ENCODE measurements at places on chromosomes 5 and 9.
A peak's percentile ranks its signal among the peaks of the same experiment; 100 is the strongest.

DNA sequence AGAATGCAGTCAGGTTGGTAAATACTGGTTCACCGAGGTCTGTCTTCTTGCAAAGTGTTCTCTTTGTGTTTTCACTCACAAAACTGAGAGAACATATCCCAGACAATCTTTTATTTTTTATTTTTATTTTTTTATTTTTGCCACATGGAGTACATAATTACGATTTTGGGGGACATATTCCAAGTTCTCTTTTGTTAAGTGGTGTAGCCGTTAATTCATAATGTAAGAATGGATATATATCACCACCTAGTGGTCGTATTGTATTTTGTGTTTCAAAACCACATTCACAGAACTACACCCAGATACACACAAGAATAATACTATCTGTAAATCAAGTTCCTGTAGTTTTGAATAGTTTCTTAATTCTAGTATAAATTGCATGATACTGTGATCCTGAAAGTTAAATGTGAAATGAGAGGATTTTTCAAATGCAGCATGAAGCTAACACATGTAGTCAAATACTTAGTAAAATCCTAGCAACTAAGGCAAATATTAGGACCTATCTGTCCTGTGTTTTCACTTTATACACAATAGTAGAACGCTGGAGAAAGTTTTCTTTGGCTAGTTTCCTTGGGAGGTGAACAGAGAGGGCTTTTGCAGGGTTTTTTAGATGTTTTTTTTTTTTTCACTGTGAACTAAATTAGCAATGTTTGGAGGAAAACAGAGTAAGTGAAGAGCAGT is 92.7 kb downstream of the VCAN start:
- DNase-seq, result peak; percentile 55

- peak; percentile 94 for DNase-seq
Observed at GRCh38 chr5:68548959-68549676, 333.6 kb downstream of the PIK3R1 start.

- DNase-seq, result peak; percentile 36
Observed at GRCh38 chr5:153718713-153719112, 228.2 kb downstream of the GRIA1 start.

DNA sequence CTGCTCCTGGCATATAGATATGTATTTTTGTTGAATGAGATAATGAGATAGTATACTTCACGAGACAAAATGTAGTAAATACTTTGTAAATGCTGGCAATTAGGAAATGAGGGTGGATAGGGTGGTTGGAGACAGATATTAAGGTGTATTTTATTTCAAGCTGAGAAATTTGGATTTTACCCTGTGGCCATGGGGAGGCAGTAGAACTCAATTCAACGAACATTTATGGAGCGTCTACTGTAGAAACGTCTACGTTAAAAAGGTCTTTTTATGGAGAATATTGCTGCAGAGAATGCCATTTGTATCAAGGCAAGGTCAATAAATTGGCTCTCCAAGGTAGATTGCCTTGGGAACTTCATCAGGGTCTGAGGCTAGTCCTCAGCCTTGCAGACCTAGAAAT is 21.5 kb upstream of the RALGPS1 start:
- DNase-seq, result no peak

DNA sequence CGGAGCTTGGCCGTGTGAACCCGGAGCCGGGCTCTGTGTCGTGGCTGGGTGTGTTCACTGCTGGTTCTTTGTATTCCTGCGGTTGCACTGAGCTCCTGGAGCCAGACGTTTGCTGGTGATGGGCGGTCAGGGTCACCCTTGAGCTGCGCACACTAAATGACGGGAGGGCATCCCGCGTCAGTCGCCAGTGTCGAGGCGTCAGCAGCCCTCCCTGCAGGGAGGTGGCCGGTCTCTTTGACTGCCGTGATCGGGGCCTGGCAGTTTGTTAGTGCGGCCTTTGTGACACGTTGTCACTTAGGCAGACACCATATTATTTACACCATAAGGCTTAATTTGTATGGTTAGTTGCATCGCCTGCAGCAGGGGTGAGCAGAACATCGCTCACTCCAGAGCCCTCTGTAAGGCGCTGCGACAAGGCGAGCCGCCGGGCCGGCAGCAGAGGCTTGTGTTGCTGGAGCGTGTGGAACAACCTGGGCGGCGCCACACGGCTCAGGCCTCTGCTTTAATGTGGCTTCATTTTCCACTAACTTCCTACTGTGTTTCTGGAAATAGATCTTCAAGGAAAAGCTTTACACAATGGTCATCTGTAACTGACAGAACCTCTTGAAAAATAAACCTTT is 8.3 kb downstream of the NDUFS6 start:
- DNase-seq, result no peak

- DNase-seq, result no peak
Observed at GRCh38 chr9:89734600-89735041, 129.8 kb downstream of the GADD45G start.

DNA sequence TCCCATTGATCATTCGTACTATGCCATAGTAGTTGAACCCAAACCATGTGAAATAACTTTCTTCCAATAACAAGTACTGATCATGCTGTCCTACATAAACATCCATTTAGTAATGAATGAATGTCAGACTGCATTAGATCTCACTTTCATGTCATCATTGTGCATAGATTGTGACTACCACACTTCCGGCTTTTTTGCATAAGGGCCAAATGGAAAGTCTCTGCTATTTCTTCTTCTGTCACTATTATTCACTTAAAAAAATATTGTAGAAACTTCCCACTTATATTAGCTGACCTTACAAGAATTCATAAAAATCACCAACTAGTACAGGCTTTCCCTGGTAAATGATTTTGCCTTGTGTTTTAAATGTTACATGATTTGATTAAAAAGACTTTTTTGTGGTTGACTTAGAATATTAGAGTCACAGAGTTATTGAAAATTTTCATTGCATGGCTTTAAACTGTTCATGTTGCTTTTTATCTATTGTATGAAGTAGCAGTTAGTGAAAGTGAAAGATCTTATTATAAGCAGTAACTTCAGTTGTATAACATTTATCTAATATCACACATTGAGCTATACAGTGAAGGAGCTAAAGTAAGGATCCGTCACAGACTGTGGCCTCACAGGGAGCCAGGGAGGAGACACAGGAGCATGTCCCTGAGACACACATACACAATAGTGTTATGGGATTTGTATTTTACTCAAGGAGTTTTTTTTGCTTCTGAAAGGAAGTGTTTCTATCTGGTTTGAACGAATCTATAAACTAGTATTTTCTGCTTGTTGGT is 33.9 kb downstream of the LMNB1 start:
- DNase-seq, result no peak

DNA sequence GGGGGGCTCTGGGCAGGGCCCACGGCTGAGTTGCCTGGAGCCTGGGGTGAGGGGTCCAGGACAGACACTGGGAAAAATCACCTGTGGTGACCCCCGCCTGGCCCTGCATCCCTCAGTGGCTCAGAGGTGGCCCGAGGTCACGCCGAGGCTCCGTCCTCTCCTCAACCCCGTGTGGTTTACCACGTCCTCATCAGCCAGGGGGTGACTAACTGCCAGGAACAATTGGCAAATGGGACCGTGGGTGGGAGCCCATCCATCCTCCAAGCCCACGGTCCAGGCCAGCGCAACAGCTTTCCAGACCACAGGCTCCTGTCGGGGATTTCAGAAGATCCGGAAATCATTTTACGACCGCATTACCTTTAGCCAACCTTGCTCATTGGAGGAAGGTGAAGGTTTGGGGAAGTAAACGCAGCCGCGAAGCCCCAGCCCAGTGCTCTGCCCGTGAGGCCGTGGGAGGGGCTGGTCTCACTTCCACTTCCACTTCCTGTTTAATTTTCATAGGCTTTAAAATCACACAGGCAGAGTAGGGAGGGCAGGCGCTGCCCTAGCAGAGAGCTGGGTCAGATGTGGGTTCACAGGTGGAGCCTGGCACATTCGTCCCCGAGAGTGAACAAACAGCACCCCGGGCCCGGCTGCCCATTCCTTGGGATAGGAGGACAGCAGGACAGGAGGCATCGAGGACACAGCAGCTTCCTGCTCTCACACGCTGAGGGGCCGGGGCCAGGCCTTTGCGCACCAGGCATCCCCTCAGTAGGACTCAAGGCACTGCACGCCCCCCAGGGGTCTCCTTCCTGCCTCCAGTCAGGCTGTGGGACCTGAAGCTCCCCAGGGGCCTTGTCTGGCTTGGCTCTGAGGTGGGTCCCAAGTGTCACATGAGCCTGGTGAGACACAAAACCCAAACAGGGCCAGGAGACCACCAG is 19.8 kb upstream of the SLC9A3 start:
- no peak for DNase-seq

GRCh38 chr5:170623576-170624181 is 119.9 kb downstream of the KCNIP1 start:
- DNase-seq, result peak; percentile 52

DNA sequence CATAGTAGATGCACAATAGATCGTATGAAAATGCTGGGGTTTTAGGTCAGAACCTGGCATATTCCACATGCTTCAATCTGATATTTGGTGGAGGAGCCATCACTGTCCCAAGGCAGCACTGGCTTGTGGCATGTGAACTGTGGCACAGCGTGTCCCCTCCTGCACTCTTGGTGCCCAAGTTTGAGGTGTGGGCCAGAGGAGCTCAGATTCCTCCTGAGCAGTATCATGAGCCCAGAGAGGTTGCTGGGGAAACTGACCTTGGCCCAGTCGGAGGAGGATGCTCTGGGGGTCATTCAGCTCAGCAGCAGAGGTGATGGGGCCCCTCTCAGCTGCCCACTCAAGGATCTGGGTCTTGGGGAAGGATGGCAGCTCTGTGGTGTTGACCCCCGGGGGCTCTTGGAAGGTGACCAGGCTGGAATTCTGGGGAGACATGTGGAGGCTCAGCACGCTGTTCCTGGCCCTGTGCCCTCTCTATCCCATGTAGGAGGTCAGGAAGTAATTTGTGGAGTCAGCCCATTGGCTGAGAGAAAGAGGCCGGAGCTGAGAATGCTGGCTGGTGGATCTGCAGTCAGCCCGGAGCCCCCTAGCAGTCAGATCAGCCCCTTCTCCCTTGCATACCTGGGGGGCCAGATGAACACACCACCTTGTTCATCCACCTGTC is 23.7 kb downstream of the FPGS start:
- DNase-seq, result no peak

- no peak for DNase-seq
Observed at GRCh38 chr9:107246259-107247254, 36.5 kb upstream of the RAD23B start.

GRCh38 chr9:87498811-87499360 is 1.2 kb downstream of the DAPK1 start:
- DNase-seq, result no peak

DNA sequence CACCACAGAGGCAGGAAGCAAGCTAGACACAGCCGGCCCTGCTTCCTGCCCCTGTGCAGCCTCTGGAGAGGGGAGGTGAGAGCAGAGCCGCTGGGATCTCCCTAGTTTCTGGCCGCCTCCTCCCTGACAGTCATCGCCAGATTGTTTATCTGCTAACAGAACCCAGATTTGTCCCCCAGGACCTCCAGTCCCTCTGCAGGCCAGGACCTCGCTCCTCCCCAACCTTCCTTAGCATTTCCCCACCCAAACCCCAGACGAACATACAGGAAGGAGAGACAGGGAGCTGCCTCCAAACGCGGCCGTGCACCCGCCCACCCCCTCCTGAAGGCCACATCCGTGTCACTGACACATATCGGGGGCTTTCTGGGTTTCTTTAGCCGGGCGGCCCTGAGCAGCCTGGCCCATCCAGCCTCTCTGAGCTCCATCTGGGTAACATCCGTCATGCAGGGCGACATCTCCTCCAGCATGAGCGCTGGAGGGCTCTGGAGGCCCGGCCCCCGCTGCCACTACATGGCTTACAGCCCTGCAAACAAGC is 47.5 kb downstream of the DBH start:
- DNase-seq, result peak; percentile 52

DNA sequence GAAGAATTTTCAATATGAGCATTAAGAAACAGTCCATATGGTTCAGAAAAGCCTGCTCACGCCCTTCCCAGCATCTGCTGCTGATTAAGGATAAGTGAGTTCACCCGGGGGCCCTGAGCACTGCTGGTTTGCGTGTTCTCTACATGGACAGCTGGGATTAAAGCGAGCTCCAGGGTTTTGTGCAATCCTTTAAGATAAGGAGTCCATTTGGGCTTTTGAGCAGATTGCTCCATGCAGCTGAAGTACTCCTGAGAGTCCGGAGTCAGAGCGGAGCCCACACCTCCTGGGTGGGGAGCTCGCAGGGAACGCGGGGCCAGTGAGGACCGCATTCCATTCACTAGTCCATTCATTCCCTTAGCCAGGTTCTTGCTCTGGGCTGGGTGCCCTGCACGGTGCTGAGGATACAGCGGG is 149.3 kb upstream of the COL5A1 start:
- DNase-seq, result peak; percentile 97

- no peak for DNase-seq
Observed at GRCh38 chr5:16837305-16837704, 98.8 kb downstream of the MYO10 start.

DNA sequence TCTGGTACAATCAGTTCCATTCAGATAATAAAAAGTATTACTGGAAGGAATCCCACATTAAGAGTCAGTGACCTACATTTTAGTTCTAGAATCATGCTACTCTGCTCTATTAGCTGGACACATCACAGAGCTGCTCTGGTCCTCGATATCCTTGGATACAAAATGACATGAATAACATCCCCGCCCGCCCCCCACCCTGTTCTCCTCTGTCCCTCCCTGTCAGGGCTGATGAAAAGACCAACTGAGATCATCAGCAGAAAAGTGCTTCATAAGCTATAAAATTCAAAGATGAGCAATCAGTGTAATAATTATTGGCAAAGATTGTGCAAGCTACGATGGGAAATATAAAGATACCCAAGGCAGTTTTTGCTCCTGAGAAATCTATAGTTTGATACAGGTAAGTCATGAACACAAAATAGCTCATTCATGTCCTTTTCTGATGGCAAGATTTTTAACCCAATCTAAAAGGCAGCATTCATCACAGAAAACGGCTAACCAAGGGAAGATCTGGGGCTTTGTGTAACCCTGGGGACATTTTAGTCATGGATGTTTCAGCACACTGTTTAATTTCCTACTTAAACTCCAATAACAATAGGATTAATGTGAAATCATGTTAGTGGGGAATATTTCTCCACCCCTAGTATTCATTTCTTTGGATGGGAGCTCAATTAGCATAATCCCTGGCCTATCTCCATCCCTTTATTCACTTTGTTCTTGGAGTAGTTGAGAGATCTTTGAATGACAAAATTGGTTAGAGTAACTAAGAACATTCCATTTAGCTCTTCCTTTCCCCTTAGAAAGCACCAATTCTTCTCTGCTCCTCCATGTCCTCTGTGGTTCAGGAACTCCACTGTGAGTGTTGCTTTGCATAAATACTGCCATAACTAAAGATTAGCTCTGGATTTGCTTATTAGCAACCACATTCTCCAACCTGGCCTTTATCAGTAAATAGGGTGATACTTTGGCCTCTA is 459.4 kb upstream of the GRIA1 start:
- no peak for DNase-seq

DNA sequence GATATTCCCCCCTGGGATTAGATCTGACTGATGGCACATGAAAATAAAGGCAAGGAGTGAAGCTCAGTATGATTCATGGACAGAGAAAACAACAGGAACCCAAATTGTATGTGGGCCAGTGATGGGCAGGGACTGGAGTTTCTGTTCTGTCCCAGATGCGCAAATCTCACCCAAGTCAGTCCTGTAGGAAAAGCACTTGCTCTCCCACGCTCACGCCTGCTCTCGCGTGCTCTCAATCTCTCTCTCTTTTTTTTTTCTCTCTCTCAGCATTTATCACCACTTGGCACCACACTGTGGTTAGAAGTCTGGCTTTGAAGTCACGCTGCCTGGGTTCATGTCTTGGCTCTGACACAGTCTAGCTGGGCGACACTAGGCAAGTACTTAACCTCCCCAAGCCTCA is 106.5 kb upstream of the LRRTM2 start:
- DNase-seq, result no peak

All from fibroblast of upper back skin (primary cell).